KBM-7 (cell line): ENCODE measurements at places on chromosomes 5 and 9.

DNA sequence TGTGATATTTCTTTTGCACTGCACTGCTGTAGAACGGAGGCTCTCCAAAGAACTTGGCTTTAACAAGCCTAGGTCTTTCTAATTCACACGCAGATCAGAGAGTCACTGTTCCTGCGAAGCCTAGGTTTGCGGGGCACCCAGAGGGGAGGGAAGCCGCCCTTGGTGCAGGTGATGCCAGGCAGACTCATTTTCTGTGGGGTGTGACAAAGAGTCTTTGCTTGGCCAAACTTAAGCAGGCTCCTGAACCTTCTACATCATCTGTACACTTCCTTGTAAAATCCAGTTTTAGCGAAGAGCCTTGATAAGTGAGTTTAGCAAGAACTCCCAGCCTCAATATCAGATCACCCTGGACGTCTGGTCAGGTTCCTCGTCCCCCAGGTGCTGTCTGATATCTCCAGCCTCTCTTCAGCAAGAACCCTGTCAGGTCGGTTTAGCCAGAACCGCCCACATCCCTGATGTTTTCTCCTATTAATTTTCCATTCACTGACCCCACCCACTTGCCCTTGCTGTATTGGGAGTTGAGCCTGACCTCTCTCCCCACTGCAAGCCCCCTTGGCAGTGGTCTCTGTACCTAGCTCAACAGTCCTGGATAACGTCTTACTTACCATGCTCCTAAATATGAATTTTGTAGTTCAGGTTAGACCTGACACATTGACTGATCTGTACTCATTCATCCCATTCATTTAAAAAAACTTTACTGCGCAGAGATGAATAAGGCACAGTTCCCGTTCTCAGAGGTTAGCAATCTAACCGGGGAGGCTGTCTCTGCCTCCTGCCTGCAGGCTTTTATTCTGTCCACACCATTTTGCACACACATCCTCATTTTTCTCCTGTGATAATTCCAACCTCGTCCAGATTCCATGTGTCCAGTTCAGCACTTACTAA lies 880 bp upstream of the UBAC1 start:
- DNase-seq: peak; percentile 38

GRCh38 chr5:148915224-148915817 lies 88.9 kb downstream of the ADRB2 start:
- DNase-seq: no peak

- DNase-seq: no peak
These were observed 31.1 kb upstream of the CCDC180 start for GRCh38 chr9:97276310-97276852.

- no peak for DNase-seq
These were observed 22.8 kb upstream of the LPCAT1 start for GRCh38 chr5:1546556-1546955.

DNA sequence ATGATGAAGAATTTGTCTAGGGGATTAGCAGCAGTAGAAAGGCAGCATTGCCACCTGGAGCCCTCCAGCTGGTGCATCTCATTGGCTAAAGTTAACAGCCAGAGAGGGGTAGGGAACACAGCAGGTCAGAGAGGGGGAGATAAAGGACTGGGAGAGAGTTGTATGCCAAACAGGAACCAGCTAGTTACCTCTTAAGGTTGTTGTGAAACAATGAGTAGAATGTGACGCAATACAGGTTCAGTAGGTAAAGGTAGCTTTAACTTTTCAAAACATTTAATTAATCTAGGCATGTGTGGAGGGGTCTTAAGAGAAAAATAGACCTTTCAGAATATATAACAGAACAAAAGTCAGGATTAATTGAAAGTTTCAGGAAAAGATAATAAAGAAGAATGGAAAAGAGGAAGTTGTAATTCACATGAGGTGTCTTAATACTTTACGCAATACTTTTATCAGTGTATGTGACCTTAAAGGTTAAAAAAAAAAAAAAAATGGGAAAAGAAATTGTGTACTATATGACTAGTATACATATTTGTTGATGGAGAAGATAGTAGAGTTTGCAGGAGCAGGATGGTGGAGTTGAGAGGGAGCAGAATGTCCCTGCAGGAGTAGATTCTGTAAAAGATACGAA lies 14.3 kb downstream of the FBXO38 start:
- DNase-seq: peak; percentile 71

DNA sequence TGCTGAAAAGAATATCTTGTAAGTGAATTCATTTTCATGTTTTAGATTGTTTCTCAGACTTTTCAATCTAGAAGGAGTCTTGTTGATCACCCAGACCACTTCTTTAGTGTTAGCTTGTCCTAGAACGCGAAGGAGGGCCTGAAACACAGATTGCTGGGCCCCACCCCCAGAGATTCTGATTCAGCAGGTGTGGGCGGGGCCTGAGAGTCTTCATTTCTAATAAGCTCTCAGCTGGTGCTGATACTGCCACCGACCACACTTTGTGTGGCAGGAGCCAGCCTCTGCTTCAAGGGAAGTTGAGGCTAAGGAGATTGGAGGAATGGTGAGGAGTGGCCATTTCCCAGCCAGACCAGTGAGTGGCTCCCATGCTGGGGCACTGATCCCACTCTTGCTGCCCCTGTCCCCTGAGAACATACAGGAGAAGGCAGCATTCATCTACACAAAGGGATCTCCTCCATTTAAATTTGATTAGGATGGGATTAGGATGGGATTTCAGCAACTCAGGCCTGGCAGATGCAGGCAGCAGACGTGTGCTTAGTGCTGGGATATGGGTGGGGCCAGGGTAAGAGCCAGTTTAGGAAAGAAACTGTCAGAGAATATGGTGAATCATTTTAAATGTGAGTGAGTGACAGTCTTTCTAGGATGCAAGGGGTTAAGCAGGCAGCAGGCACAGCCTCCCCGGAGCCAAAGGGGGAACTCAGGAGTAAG lies 35.9 kb downstream of the ZNF618 start:
- no peak for DNase-seq
